CD8-positive, alpha-beta memory T cell (primary cell): ENCODE measurements at places on chromosomes 2 and 18. TPM values are rescaled to one million over a fixed set of nuclear protein-coding genes. Genes with fewer than 3 reads are reported as not detected.

- no peak for DNase-seq
Observed at GRCh38 chr2:235908826-235909225, 259.4 kb downstream of the GBX2 start.

DNA sequence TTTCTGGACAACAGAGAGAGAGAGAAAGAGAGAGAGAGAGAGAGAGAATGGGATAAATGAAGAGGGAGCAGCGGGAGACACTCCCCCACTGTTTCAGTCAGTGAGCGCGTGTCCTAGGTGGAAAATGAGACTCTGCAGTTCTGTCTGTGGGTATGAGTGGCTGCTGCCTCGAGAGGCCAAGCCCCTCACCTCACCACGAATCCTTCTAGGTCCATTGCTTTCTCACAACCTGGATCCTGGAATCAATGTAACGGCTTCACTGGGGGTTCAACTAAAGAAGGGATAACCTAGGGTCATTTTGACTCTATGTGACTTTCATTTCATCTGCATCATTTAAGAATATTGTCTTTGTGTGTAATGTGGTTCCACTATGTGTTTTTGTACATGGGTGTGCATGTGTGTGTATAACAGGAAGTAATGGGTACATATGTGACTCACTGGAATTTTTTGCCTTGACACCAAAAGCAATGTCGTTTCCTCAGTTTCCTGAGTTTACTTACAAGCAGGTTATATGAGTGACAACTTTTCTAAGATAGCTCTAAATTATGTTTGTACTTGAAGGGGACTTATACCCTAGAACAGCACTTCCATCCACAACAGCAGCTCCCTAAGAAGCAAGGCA, 221.4 kb upstream of the TRIB2 start:
- DNase-seq, result no peak

GRCh38 chr2:217279140-217279539, 419.3 kb upstream of the TNP1 start:
- no peak for DNase-seq

DNA sequence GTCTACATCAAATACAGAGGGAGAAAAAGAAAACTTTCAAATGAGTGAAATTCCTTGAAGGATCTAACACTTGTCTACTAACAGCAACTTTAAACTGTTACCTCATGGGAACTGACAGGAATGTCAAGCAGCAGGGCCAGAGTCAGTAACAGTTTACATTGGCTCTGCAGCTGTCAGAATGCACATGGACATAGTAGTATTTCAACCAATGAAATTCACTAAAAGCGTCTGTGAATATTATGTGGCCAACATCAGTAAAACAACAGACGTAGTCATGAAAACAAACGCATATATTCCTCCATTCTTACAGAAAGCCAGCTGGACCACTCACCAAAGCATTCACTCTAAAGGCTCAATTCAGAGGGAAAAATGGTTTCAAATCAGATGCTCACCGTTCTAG, 79.3 kb upstream of the RNU4ATAC start:
- no peak for DNase-seq

GRCh38 chr18:60122339-60122738, 222.5 kb downstream of the PMAIP1 start:
- DNase-seq, result no peak

- DNase-seq, result no peak
Observed at GRCh38 chr18:55083461-55083860, 124.2 kb upstream of the CCDC68 start.

DNA sequence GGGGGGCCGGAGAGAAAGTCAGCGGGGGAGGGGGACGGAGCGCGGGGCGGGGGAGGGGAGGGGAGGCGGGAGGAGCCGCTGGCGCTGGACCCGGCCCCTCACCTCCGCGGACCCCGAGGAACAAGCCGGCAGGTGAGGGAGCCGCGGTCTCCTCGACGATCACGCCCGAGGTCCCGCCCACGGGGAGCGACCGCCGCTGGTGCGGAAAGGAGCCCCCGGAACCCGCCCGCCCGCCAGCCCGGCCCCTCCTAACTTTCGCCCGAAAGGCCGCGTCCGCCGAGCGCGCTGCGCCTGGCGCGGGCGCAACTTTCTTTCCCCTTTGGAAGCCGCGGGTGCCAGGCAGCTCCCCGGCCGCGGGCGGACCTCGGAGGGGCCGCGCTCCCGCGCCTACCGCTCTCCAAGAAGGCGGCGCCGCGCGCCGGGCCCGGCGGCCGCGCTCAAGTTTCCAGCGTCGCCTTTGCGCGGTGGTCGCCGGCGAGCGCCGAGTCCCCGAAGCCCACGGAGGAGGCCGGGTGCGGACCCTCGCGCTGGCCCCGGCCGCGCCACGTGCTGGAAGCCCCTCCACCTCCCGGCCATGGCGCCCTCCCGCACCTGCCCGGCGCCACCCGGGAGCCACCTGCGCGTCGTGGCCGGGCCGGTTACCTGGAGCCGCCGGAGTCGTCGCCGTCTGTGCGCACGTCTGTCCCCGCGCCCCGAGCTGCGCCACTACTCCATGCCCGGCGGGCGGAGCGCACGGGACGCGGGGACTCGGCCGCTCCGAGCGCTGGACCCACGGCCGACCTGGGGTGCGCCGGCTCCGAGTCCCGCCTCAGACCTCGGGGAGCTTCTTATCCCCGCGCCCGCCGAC, at the start of gene ALKAL2:
Gene ALKAL2, minus strand, starts transcription at position 181 of the 847 bp plus-strand sequence. CDS start 256 bp downstream, outside the sequence.
- no peak for DNase-seq

GRCh38 chr2:240513549-240514287, 44.1 kb downstream of the ANKMY1 start:
- peak; percentile 72 for DNase-seq

- no peak for DNase-seq
Observed at GRCh38 chr2:36965206-36965605, 1.1 kb downstream of the STRN start.

- no peak for DNase-seq
Observed at GRCh38 chr18:37435150-37435867, 130.3 kb downstream of the CELF4 start.

The CGREF1 gene
- 2.7 TPM for total RNA-seq

The TSPYL6 gene
- total RNA-seq, result not detected
